Mesenteric fat pad (tissue), 1 donor: ENCODE measurements at places on chromosomes 6 and 20.
A peak's percentile ranks its signal among the peaks of the same experiment; 100 is the strongest.

DNA sequence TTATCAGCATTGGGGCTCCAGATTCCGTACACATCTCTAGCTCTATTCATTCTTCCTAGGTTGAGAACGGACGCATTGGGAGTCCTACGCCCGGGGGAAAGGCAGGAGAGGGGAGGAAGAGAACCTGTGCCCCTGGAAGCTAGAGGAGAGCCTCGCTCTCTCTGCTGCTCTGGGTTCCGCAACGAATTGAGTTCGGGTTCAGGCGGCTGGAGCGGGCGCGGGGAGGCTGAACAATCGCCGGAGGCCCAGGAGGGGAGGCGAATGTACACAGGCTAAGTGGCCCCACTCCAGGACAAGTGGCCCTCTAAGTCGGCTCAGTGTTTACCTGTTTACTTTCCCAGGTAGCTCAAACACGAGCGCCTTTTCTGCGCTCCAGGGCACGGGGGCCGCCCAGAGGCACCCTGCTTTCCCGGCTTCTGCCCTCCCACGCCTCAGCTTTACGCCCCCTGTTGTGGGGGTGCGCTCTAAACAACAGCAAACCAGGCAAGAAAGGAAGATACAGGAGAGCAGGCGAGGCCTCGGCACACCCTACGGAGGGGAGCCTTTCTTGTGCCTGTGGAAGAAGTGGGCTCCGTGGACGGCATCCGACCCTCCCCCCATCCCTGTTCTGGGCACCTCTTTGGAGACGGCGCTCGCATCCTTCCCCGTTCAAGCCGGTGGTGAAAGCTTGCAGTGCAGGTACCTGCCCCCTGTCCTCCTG, 4.6 kb upstream of the NKX2-2 start:
- no peak for DNase-seq

DNA sequence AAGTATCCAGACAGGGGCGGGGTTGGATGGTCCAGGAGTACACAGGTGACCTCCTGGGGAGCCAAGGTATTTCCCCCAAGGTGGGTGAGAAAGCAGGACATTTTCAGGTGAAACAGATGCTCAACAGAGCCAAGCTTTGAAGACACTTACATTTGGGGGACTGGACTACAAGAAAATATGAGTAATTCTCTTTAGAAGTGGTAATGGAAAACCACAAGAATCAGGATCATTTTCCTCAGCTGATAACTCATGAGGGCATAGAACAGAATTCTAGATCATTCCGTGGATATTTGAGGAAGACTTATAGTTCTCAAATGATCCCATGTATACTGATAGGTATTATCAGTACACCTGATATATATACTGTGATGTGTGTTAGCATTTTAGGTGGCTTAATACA, 89.9 kb downstream of the UST start:
- DNase-seq: no peak

DNA sequence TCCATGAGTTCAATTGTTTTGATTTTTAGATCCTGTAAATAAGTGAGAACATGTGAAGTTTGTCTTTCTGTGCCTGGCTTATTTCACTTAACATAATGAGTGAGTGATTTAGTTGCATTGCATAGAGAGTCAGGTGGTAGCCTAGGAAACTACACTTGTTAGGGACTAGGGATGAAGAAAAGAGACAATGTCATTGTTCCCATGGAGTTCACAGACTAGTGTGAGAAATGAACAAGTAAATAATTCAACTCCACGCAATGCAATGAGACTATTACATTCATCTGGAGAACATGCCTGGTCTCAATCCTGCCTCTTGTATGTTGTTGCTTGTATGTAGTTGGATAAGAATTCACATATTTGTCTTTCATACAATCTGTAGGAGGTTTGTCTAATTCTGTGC, 76.3 kb upstream of the B3GAT2 start:
- no peak for DNase-seq

DNA sequence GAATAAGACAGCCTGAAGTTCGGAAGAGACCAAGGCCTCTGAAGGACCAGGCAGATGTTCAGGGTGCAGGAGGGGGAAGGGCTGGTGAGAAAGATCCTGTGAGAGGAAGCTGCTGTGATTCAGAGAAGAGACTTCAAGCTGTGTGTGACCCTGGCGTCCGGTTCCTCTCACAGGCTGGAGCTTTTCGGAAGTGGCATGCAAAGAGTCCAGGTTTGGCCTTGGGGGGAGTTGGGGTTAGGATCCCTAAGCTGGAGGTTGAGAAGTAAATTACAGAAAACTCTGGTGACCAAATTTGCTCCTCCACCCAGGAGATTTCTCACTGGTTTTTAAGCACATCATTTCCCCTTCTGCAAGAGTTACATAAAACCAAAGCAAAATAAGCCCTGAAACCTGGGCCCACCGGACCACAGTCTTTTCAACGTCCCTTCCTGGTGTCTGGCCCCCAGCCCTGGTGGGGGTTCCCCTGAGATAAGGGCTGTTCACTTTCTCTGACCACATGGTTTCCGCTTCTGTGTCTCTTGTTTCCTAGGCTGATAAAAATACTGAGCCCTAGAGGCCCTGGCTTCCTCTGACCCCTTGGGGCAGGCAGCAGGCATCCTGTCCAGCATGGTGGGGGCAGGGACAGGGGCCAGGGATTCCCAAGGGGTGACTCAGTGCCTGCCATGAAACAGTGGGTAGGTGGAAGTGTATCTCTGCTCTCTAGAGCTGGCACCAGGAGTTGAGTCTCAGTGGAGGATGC, 12.0 kb upstream of the LTA start:
- no peak for DNase-seq

- no peak for DNase-seq
Measured at GRCh38 chr6:26420688-26421171, 18.7 kb downstream of the BTN3A1 start.

GRCh38 chr6:5464099-5464885, 203.0 kb downstream of the FARS2 start:
- DNase-seq: no peak

- no peak for DNase-seq
Measured at GRCh38 chr6:22468256-22468965, 101.0 kb upstream of the HDGFL1 start.

GRCh38 chr6:37365791-37366190, 12.0 kb downstream of the RNF8 start:
- DNase-seq: no peak

- DNase-seq: no peak
Measured at GRCh38 chr20:52193886-52194545, 2.4 kb upstream of the ZFP64 start.

DNA sequence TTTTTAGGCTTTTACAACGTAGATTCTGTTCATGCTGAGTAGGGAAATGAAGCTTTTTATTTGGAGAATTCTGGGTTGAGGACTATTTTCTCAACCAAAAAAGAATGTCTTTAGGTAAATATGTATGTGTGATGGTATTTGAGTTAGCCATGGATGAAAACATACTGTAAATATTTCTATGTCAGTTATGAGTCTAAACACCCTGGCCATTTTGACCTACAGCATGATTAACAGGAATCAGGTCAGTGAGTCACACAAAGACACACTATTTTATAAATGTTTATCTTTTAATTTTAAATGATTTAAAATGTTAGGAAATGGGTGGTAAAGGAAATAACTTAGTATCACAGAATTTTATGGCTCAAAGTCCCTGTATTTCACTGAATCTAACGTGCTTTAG, 851.7 kb upstream of the MAP3K7 start:
- no peak for DNase-seq

DNA sequence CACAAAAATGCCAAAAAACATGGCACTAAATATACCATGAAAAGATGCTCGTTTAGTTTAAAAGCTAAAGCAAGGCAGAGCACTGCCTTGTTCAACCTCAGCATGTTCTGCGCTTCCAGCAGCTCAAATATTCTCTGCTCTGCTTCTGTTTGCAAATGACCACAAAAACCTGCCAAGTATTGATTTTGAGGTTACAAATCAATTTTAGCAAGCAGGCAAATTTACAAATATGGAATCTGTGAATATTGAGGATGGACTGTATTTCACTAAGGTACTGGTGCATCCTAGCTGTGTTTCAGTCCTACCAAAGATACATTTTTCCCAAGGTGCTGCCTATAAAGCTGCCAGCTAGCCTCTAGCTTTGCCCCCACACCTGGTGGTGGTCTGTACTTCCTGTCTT, 449.9 kb downstream of the PREX1 start:
- peak; percentile 20 for DNase-seq

DNA sequence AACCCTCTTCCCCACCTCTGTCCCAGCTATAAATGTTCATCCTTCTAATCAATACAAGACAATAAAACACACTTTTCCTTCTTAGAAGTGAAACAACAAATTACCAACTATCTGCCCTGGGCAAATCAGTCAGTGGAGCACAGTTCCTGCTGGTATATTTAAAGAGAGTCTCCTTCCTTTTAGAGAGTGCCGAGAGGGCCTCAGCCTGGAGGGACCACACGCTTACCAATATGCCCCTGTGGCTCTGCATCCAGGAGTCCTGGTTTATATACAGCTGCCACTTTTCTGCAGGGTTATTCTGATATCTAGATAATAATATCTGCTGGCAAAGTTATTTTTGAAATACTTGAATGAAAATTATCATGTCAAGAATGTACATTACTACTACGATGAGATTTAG, 87.4 kb upstream of the KCNK16 start:
- no peak for DNase-seq

GRCh38 chr20:59139998-59140397, 23.6 kb upstream of the ZNF831 start:
- DNase-seq: no peak

- DNase-seq: no peak
Measured at GRCh38 chr20:15081261-15081660, 743.8 kb upstream of the FLRT3 start.

DNA sequence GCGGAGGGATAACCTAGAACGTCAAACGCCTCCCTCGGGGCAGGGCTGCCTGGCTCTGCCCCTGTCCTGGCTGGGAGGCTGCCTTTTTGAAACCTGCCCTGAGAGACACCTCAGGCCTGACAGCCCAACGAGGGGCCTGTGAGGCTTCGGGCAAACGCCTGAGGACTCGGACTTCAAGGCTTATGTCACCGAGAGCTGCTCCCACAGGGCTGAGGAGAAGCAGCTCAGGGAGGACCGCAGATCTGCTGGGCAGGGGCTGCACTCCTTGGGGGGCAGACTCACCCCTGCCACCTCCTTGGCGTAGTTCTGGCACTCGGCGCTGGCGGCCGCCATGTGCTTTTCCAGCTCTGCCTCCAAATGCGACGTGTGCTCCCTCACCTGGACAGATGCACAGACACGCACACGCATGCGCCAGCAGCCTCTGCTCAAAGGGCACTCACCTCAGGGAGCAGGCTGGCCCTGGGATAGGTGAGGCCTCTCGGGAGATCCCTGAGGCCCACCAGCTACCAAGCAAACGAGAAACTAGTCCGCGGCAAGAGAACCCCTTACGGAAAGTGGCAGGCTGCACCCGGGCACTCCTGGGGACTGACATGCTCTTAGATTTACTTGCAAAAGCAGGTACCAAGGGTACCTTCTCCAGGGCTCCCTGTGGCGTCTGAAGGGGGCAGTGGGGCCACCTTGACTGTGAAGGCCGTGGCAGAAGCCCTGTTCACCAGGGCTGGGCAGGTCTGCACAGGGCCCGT, 49.6 kb downstream of the DSTN start:
- DNase-seq: peak; percentile 82

DNA sequence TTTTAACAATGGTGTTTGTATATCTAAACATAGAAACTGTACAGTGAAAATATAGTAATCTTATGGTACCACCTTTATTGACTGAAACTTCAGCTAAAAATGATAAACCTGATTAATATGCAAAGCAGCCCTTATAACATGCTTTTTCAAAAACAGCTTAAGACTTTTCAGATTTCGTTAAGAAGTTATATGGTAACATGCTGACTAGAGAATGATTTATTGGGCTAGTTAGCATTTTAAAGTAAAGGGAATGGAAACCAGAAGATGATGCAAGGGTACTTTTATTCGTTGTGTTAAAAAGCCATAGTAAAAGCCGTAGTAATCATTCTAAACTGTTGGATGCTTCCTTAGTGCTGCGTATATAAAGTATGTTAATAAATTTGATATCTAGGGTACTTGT, 50.5 kb downstream of the CBFA2T2 start:
- no peak for DNase-seq

DNA sequence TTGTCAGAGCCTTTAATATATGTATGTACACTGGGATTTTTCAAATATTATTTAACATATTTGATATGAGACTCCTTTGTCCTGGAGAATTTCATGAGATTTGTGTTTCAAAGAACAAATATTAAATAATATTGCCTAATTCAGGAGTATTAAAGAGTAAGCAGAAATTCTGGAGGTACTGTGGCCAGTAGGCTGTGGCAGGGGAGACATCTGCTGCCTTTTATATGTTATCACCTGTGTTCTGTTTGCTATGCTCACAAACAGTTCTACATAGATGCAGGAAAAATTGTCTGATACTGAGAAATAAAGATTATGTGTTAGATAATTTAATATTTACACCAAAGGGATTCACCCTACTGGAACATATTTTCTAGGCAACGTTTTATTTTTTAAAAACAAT, 395.4 kb upstream of the SLC35B3 start:
- DNase-seq: no peak

GRCh38 chr6:2641044-2641725, 109.5 kb downstream of the MYLK4 start:
- DNase-seq: no peak

DNA sequence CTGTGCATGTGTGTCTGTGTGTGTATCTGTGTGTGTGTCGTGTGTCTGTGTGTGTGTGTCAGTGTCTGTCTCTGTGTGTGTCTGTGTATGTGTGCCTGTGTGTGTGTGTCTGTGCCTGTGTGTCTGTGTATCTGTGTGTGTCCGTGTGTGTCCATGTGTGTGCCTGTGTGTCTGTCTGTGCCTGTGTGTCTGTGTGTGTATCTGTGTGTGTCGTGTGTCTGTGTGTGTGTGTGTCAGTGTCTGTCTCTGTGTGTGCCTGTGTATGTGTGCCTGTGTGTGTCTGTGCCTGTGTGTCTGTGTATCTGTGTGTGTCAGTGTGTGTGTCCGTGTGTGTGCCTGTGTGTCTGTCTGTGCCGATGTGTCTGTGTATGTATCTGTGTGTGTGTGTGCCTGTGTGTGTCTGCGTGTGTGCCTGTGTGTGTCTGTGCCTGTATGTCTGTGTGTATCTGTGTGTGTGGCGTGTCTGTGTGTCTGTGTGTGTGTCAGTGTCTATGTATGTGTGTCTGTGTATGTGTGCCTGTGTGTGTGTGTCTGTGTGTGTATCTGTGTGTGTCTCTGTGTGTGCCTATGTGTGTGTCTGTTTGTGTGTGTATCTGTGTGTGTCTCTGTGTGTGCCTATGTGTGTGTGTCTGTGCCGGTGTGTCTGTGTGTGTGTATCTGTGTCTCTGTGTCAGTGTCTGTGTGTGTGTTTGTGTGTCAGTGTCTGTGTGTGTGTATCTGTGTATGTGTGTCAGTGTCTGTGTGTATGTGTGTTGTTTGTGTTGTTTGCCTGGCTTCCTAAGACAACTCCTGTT, 11.6 kb downstream of the SNPH start:
- peak; percentile 45 for DNase-seq
